Right ventricle myocardium superior (tissue), 1 donor: ENCODE measurements at places on chromosomes 6 and 20.

DNA sequence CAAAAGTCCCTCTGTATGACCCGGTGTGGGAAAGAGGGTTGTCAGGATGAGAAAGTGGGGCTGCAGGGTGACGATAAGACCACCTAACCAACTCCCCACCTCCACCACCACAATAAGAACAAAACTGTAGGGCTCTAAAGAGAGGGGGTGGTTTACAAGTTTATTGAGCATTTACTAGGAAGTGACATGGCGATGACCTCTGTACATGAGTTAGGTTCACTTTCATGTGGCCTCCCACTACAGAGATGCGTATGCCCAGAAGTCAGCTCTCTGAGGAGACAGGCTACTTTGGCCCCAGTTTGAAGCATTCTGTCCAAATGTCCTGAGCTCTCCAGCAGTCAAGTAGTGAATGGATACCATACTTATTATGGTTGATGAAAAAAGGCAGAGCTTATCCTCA lies 28.7 kb upstream of the PI16 start:
- DNase-seq, result no peak

- DNase-seq, result no peak
These were observed 26.3 kb downstream of the SLC2A4RG start for GRCh38 chr20:63765902-63766301.

DNA sequence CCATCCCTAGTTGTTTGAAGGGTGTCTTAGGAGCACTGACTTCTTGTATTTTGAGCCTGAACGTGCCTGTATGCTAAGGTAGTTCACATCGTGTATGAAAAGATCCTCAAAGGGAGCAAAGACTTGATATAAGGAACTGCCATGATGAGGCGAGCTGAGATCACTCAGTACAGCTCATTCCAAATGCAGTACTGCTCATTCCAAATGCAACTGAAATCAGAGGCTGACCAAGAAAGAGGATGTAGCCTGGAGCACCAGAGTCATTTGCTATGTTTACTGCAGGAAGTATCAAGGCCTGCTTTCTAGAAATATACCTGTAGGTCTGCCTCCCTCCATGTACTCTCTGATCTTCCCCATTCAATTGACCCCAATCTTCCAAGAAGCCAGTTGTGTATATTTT lies 832.2 kb downstream of the EYS start:
- DNase-seq, result no peak

DNA sequence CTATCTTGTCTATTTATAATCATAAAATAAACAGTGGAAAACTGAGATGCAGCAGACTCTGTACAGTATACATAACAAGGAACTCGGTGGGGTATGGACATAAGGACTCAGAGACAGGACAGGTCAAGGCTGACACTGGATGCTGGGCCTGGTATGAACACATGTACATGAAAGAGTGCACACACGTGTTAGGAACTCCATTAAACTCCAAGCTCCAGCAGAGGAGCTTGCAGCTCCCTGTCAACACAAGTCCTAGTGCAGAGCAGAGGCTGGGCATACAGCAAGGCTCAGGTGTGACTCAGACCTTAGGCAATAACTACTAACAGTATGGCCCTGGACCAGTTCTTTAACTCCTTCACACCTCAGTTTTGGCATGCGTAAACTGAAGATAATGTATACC lies 17.1 kb downstream of the NAPB start:
- no peak for DNase-seq

DNA sequence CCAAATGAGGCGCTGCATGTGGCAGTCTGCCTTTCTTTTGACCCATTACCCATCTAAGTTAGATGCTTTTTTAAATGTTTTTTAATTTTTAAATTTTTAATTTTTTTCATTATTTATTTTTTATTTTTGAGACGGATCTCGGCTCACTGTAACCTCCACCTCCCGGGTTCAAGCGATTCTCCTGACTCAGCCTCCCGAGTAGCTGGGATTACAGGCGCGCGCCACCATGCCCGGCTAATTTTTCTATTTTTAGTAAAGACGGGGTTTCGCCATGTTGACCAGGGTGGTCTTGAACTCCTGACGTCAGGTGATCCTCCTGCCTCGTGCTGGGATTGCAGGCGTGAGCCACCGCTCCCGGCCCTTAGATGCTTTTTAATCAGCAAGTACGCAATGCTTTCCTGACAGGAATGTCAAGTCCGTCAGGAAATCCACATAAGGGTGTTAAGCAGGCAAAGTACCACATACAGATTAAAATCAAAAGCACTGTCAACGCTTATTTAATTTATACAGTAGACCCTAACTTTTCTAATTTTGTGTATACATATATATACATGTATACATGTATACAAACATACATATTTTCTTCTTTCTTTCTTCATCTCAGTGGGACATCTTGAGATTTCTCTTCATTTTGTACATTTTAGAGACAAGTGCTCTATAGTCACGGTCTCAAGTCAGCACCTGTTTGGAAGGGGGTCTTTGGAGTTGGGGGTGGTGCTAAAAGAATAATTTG lies 995 bp upstream of the GSTA4 start:
- peak; percentile 65 for DNase-seq

DNA sequence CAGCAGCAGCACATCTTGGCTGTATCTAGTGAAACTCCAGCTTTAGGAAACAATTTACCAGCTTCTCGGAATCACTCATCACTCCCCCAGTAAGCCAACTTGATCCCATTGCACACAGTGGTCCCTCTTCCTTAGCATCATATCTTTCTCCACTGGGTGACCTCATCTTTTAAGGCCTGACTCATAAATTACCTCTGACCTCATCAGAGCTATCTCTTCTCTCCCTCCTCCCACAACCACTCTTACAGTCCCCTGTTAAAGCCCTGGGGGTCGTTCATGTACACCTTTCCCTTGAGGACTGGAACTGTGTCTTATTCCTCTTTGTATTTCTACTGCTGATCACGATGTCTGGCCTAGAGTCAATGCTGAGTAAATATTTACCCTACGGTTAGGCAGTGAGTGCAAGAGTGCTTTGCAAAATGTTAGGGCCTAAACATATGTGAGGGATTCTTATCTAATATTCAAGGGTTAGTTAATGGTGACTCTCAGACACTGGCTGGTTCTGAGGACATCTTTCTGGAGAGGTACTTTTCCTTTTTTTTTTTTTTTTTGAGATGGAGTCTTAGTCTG lies 187.2 kb downstream of the LRFN2 start:
- no peak for DNase-seq

DNA sequence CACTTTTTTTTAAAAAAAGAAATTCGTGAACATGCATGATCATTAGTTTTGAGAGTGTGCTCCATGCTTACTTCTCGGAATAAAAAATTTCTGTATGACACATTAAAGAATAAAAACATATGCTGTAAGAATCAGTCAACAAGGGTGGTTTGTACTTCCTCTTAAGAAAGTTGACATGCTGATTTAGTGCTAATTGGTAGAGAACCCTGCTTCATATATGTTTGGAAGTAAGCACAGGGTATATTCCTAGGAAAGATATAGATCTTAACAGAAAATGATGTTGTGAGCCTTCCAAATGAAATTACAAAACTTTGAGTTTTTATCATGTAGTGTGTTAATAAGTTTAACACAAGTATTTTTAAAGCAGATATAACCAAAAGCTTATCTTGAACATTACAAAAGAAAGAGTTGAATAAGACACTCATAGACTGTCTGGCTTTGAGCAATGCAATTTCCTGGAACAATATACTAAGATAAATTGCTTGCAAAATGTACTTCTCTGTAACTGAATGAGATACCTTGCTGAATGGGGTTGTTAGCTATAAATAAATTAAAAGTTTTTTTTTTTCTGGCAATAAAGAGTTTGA lies 13.8 kb upstream of the VIP start:
- DNase-seq, result no peak

- DNase-seq, result no peak
These were observed 475.7 kb upstream of the AGPAT4 start for GRCh38 chr6:161749576-161749975.

- DNase-seq, result no peak
These were observed 28.5 kb upstream of the SNRPB2 start for GRCh38 chr20:16701296-16701695.

- DNase-seq, result no peak
These were observed 1.9 kb downstream of the DHX16 start for GRCh38 chr6:30670760-30671527.

DNA sequence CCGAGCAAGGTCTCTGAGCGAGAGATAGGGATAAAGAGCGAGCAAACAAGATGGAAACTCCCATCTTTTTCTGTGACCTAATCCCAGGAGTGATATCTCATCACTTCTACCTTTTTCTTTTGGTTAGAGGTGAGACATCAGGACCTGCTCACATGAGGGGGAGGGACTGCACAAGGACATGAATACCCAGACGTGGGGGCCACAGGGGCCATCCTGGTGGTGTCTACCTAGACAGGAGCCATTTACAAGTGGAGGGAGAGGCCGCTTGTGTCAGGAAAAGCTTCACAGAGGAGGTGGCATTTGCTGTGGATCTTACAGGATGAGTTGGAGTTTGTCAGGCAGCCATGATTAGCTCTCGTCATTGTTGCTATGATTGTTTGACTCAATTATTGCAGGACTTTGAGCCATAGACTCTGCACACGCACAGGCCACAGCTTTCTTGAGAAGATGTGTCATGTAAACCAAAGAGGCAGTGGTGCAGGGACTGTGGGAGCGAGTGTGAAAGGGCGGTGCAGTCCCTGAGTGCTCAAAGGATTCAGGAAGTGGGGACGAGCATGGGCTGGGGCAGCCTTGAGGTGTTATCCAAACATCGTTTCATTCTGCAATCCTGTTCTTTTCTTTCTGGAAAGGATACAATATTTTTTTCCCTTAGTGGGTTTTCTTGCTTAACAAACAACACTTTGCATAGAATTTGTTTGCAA lies 7.7 kb downstream of the NPEPL1 start:
- peak; percentile 42 for DNase-seq

DNA sequence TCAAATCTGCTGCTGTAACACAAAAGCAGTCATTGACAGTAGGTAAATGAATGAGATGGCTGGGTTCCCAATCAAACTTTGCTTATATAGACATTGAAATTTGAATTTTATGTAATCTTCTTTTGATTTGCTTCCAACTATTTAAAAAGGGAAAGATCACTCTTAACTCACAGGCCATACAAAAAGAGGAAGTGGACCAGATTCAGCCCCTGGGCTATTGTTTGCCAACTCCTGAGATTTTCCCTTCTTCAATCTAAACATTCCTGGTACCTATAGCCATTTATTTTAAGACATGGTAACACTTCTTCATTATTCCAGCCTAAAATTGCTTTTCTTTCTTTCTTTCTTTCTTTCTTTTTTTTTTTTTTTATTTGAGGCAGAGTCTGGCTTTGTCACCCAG lies 260.6 kb downstream of the TFAP2A start:
- DNase-seq, result no peak

GRCh38 chr6:169009628-169010027 lies 244.0 kb downstream of the THBS2 start:
- no peak for DNase-seq

DNA sequence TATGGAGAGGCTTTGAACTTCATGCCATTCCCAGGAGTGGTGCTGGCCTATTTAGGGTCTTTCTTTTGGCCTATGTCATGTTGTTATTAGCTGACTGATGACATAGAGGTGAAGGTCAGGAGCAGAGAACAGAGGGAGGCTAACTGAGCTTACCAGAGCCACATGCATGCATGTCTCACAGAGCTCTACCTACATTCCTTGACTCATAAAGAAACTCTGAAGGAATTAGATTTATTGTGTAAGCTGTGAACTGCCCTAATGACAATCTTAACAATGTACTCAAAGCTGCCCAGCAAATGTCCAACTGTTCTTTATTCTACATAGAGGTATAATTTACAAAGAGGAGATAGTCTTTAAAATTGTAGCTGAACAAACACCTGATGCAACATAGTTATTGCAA lies 192.7 kb upstream of the CNR1 start:
- DNase-seq, result no peak

- DNase-seq, result peak; percentile 74
These were observed 84.4 kb downstream of the GMPR start for GRCh38 chr6:16322666-16323312.

DNA sequence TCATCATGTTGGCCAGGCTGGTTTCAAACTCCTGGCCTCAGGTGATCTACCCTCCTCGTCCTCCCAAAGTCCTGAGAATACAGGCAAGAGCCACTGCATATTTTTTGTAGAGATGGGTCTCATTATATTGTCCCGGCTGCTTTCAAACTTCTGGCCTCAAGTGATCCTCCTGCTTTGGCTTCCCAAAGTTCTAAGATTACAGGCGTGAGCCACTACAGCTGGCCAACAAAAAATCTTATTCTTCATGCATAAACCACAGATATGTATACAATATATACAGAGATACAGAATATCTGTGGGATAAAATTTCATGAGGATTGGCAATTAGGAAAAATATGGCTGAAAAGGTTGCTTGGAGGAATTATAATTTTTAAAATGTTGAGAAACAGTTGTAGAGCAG lies 49.9 kb downstream of the SLC35A1 start:
- no peak for DNase-seq

DNA sequence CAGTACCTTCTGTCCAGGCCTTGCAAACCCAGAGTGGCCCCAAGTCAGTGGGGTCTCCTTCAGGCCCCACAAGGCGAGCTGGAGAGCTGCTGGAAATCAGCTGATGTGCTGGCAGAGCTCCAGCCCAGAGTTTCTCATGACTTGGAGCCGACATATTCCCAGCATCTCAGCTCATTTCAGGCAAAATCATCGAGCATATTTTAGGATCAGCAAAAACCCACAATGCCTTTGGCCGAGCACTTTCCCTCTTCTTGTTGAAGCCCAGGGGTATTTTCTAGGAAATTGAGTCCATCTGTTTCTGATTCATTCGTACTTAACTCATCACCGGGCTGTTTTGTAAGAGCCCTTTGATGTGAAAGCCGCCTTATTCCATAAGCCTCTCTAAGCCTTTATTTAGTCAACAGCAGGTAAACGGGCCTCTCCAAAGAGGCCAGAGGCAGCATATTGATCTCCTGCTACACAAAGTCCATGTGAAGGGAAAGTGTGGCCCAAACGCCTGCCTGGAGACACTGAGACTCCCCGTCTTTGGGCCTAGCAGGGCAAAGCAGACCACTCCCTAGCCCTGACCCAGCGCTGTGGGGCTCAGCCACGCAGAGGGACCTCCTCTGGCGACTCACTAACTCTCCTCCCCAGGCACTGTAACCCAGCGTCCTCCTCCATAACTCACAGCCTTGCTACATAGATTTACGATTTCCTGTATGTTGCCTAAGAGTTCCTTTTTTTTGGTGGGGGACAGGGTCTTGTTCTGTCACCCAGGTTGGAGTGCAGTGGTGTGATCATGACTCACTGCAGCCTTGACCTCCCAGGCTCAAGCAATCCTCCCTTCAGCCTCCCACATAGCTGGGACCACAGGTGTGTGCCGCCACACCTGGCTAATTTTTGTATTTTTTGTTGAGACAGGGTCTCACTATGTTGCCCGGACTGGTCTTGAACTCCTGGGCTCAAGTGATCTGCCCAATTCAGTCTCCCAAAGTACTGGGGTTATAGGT lies 12.1 kb upstream of the C20orf203 start:
- peak; percentile 67 for DNase-seq

DNA sequence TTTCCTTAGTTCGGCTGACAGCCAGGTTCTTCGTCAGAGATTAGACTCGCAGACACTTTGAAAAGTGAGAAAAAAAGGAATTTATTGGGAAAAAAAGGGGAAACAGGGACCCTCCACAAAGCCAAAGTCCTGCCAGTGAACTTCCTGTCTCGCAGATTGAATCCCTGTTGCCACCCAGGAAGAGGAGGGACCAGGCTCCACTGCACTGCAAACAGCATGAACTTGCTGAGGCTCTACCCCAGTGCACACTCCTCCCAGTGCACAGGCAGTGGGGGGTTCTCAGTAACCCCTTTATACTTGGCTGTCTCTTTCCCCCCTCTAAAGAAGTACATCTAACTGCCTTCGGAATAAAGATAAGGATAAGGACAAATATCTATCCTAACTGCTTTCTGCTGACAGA lies 959.0 kb downstream of the GRIK2 start:
- no peak for DNase-seq

GRCh38 chr20:38315290-38315966 lies 11.5 kb downstream of the BPI start:
- no peak for DNase-seq
